ENCODE measurements at places on chromosomes 5 and 9.

DNA sequence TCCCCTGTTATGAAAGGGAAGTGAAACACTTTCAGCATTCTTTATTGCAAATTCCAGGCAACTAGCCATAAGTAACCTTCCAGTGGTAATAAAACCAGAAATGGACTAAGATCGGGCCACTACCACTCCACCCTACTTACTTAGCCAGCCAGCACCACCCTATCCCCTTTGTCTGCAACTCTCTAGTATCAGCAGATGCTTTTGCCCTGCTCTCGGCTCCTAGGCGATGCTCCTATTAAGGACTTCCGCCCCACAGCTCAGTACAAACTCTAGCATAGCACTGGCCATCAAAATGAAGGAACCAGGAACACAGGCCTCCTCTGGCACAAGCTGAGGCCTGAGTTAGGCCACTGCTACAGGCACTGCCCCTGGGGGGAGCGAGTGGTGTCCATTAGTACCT is 81.2 kb downstream of the GLDC start:
- DNase-seq = no peak

GRCh38 chr5:42216904-42217303 is 206.3 kb upstream of the GHR start:
- no peak for DNase-seq

DNA sequence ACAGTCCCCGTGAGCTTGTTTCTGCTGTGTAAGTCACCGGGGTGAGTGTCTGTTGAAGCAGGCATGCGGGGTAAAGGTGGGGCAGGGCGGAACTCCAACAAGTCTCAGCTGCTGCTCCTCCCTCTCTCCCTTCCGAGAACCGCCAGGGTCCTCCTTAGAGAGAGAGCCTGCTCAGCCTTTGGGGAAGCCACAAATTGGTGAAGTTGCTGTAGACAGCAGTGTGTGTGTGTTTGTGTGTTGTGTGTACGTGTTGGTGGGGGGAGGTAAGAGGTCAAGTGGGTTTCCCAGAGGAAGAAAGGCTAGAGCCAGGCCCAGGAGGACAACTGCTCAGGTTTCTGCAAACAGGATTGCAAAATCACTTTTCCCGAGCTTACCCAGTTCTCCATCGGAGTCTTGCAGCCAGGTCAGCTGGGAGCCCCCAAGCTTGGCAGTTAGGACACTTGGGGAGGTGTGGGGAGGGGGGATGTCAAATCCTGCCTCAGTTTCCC is 38.9 kb upstream of the DAB2IP start:
- DNase-seq = no peak

DNA sequence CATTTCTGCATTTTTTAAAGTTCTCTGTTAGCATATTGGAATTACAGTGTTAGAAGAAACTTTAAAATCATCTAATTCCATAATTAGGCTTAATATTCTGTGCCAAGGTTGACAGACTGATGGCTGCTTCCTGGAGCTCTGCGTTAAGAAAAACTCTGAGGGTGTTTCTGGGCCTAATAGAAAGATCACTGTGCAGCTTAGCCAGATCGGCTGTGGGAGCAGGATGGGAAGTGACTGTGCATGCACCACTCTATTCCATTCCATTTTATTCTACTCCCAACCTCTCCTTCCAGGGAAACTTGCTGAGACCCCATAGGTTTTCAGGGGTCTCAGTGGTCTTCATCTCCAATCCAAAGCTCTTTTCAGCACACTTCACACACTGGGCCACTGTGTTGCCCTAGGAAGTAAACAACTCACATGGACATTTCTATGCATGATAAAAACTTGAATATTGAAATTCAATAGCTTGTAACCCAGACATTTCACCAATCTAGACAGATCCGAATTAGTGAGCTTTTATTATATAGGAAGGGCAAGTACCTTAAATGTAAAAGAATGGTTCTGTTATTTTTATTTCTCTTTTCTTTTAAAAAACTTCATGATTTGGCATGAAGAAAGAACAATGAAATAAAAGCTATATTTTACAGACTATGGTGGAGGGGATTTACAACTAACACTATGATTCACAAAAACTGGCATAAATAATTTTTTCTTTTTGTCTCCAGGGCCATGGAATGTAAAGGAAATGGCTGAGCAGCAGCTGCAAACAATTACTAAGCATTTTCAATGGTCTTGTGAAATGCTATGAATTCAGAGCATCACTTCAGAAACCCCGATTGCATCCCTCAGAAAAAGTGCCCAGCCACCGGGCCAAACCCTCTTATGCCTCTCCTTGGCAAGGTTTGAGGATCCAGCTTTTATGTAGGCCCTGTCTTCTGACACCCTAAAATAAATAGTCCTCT is 51.4 kb upstream of the DAB2 start:
- DNase-seq = no peak

- DNase-seq = no peak
Observed at GRCh38 chr9:96141666-96142065, 160.3 kb downstream of the HSD17B3 start.

DNA sequence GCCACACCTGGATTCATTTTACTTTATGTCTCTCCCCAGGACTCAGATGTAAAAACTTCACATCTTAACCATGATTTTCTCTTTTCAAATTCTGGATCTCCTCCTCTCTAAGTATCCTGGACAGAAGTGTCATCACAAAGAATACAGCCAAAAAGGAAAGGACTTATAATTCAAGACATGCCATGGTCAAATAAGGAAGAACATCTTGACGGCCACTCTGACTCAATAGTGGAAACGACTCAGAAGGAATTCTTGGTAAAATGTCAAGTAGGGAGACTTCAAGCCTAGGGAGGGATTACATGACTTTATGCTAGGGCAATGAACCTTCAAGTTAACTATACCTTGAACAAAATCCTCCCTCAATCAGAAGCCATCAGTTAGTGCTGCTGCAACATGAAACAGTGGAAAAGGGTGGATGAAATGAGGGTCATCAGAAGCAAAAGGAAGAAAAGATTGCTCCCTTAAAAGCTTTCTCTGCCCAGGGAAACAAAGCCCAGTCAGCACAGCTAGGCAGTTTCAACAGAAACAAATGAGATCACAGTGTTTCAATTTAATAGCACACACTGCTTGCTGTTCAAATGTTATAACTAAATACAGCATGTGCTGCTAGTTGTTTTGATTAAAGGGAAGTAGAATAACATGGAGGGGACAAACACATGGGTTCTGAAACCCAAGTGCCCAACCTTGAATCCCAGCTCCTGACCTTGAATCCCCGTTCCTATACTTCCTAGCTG is 101.4 kb downstream of the LPAR1 start:
- no peak for DNase-seq

GRCh38 chr5:140868721-140869554 is at the start of gene PCDHA11:
PCDHA11 (plus strand) TSS chr5:140868957; CDS start chr5:140869104, 147 bp downstream.
- DNase-seq = no peak

DNA sequence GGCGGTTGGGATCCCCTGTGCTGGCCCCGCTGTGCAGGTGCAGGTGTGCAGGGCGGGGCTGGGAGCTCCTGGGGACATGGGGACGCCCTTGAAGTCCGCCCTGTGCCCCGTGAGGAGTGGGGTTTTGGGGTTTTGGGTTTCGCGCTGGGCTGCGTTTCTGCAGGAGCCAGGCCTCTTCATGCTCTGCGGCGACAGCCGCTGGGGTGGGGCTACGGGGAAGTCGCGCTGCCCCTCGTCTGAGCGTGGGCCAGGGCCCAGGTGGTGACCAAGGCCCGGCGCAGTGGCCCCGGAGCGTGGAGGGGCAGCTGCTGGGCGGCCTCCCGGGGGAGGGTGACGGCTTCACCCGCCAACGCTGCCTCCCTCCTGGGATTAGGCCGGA is 47.8 kb upstream of the IRX4 start:
- DNase-seq = no peak

DNA sequence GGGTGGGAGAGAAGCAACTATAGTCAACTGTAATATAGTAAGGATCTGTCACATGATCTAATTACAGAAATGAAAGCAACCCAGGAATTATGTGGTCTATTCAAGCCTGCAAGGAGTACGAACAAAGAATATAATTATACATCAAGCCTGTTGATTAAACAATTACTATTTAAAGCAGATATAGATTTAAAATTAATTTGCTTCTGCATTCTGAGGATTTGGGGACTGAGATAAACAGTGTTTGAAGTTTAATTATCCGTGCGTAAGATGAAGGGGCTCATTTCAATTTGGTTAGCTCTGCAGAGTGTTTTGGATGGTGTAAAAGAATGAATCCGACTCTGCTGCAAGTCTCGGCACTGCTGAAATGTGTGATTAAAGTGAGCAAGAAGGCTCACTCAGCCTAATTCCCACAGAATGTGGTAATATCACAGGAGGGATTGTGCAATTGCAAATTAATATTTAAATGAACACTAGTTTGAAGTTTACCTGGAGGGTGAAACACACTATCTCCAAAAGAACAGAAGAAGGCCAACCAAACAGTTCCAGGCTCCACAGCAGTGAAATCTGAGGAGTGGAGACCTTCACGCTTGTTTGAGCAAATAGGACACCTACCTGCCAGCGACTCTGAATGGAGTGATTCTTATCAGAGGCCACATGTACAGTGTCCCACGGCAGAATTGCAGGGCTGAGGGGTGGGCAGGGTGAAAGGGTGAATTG is 420.6 kb upstream of the SLC30A5 start:
- no peak for DNase-seq

Data from left lung (tissue), 14 donors.